CD14-positive monocyte (primary cell): ENCODE measurements at places on chromosomes 3 and 15.

GRCh38 chr15:55499151-55499550, 8.9 kb downstream of the DNAAF4 start:
- DNase-seq: no peak

DNA sequence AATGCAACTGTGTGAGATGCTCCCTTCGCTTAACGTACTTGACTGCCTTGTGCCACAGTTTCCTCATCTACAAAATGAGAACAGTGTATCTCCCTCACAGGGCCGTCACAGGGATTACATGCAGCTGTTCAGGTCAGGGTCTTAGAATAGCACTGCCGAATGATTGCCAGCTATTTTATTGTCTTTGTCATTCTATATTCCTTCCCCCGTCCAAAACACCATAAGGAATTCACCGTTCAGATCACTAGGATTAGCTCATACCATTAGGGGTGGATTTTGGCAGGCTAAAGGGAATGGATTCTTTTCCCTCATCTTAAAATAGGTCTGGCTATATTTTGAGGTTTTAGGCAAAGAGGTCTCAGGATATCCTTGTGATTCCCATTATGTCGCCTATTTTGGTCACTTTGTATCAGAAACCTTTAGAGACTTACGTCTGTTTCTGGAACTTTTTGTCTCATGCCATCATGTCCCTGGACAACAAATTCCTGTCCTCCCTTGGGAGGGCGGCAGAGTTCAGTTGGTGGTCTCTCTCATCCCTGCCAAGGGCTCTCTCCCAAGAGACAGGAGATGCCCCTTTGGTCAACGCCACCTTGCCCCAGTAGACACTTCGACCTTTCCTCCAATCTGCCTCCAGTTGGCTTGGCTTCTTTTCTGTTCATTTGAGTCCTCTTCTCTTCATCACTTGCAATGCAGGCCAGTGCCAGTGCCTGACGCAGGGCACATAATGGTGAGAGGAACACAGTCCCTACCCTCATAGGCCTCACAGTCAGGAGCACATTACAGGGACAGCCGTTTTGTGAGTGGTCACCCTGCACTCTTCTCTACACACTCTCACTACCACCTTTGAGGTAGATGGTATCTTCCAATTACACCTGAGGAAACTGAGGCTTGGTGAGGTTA, 171.6 kb upstream of the BHLHE40 start:
- DNase-seq: no peak

GRCh38 chr3:59451800-59452746, 402.2 kb upstream of the CFAP20DC start:
- DNase-seq: no peak

DNA sequence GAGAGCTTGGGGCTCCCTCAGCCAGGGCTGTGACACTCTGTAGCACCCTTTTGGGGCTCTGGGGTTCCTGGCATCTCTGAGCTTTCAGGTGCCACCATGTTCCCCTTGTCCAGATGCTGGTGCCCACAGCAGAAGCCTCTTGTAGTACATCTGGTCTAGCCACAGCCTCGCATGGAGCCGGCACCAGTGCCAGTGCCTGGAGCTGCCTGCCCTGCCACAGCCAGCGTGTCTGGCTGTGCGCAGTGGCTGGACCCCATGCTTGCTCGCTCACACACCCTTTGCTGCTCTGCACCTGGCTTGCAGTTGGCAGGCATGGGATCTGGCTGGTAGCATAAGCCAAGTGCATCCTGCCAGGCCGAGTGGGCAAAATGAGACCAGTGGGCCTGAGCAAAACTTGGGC, 744.8 kb upstream of the GBE1 start:
- no peak for DNase-seq

DNA sequence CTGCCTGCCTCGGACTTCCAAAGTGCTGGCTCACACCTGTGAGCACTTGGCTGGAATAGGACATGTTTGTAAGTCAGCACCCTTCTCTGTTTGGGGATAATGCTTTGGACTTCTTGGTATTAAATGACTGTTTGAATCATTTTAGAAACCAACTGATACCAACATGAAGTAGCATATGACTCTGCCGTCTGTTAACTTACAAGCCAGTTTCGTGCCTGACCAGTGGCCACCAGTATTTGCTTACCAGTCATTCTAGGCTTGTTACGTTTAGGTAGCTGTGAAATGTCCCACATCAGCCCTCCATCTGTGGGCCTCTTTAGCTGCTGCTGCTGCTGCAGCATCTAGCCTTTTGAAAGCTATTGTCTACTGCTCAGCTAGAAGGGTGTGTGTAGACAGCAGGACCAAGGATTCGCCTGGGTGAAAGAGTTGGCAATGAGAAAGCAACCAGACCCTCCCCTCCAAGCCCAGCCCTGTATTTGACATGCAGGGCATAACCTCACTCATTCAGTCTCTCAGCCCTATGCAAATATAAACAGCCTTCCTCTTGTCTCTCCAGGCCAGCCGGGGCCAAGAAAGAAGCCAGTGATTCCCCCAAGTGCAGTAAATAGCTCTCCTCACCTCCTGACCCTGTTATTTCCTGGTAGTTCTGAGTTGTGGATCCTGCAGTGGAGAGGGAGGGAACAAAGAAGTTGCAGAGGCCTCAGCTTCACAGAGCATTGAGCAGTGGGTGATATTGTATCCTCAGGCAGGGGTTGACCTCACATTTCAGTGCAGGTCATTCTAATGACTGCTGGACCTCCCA, 51.0 kb downstream of the NKIRAS1 start:
- no peak for DNase-seq
